Mesothelial cell of epicardium (in vitro differentiated cells): ENCODE measurements at places on chromosomes 2 and 18. TPM values are rescaled to one million over a fixed set of nuclear protein-coding genes. Genes with fewer than 3 reads are reported as not detected.
A peak's percentile ranks its signal among the peaks of the same experiment; 100 is the strongest.

Gene ST8SIA5
- 0.20 to 0.75 TPM (median 0.41 TPM) in 3 replicates for total RNA-seq

Gene CFAP221
- total RNA-seq: 3.5 to 4.6 TPM (median 4.5 TPM) in 3 replicates

Gene MAPK4
- total RNA-seq: 6.1 to 6.3 TPM (median 6.1 TPM) in 3 replicates

Gene IL36A
- total RNA-seq: not detected in 3 replicates

Gene CDH19
- total RNA-seq: not detected in 3 replicates

Gene PDE1A
- 1.2 to 1.9 TPM (median 1.6 TPM) in 3 replicates for total RNA-seq

Gene CHRND
- not detected in 3 replicates for total RNA-seq

Gene CABYR
- 13.1 to 14.8 TPM (median 13.7 TPM) in 3 replicates for total RNA-seq

Gene FEV
- 0.16 to 0.29 TPM (median 0.22 TPM) in 3 replicates for total RNA-seq

Gene PRKAG3
- total RNA-seq: 2.8 to 3.6 TPM (median 2.9 TPM) in 3 replicates

Gene KCNF1
- 0.72 to 0.93 TPM (median 0.83 TPM) in 3 replicates for total RNA-seq

Gene FBXO48
- total RNA-seq: 0.72 to 0.77 TPM (median 0.75 TPM) in 3 replicates

Gene EFR3B
- 14.4 to 16.7 TPM (median 15.4 TPM) in 3 replicates for total RNA-seq

Gene TSGA10
- total RNA-seq: 10.5 to 11.3 TPM (median 11.3 TPM) in 3 replicates

Gene DAW1
- not detected in 3 replicates for total RNA-seq

DNA sequence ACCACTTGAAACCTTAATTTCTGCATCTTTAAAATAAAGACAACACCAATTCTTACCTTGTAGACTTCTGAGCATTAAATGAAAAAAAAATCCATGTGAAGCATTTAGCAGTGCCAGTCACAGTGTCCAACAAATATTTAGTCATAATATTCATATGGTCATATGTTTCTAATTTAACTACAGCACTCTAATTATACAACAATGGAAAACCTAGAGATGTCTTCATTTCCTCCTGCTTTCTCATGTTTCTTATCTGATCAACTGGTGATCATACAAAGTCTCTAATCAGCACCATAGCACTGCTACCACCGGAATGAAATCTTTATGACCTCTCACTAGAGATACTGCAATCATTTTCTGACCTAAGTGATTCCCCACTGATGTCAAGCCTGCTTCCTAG, 10.2 kb upstream of the SCN3A start:
- no peak for DNase-seq

- no peak for DNase-seq
These were observed 1378.8 kb upstream of the DDX18 start for GRCh38 chr2:116435648-116436047.

DNA sequence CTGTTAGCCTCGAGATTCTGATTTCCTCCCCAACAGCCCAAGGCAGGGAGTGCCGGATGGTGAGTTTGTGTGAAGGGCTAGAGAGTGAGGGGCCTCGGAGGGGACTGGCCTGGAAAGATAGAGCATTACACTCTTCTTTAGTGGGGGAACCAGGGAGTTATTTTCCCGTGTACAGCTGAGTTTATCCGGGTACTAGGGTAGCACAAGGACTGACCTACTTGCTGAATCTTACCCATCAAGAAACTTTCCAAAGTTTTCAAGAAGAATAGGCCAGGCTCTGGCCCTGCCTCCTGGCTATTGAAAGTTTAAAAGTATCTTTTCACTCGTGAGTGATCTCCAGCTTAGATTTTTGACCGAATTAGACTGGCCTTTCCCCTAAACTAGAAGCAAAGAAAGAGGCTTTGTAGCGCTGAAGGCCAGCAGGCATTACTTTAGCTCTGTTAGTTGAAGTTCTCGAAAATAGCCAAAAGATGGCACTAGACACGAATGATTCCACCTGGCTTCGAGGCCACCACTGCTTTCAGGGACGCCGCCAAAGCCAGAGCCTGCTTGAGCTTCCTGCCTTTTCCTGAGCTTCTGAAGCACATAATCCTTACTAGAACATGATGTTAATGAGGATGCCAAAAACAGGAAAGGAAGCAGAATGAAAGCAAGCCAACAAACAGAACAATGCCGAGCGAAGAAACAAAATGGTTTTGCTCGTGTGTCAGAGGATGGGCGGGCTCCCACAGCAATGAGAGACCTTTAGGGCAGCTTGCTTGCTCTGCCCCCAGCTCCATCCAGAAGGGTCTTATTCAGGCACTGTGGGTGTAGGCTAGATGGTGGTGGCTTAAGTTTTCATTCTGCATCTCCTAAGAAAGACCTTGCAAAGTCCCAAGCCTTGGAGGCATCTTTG, 55.8 kb downstream of the TSN start:
- peak; percentile 34 for DNase-seq

GRCh38 chr2:143802242-143802641, 673.0 kb downstream of the ARHGAP15 start:
- DNase-seq: no peak

GRCh38 chr2:233234996-233235395, 16.5 kb upstream of the ATG16L1 start:
- DNase-seq: no peak

DNA sequence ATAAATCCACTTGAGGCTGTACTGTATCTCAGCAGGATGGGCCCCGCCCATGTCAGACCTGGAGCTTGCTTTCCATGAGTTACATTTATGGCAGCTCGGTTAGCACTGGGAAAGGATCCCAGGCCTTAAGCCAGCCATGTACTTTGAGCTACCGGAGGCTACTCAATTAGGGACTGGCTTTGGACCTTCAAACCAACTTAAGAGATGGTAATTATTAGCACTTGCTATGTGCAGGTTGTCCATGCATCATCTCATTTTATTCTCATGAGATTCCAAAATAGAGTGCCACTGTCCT, 64.4 kb downstream of the ACTR2 start:
- DNase-seq: no peak

- DNase-seq: no peak
These were observed 504.3 kb downstream of the DCC start for GRCh38 chr18:52844323-52844722.

GRCh38 chr2:30629866-30630265, 177.4 kb downstream of the CAPN13 start:
- no peak for DNase-seq

DNA sequence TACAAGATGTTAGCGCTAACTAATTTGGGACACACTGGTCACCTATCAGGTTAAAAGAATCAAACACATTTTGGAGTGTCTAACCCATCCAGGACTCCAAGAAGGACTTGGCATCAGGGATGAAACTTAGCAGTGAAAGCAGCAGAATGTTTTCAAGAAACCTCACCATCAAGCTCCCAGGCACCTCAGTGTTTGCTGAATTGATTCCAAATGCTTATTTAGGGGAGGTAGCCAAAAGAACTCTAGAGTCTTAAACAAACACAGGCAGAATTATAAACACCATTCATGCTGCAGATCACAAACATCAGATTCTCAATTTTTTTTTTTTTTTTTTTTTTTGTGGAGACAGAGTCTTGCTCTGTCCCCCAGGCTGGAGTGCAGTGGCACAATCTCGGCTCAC, 122.8 kb upstream of the UXS1 start:
- no peak for DNase-seq

DNA sequence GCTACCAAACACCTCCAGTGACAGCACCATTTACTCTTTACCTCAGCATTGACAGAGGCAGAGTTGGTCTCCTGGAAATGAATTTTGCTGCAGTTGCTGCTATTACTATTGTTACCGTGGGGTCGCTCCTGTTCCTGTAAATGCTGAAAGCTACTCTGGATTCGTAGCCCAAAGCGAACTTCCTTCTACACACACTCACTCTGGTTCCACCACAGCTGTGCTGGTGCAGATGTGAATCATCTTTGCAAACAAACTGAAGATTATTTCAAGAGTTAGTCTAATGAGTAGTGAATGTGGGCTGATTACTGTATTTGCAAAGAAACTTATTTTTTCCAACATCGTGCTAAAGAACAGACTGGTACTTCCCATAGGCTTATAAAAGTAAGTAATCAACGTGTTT, 304.0 kb downstream of the LPIN1 start:
- no peak for DNase-seq

GRCh38 chr2:42783511-42783910, 8.9 kb downstream of the HAAO start:
- DNase-seq: no peak

- DNase-seq: no peak
These were observed 253.1 kb upstream of the NXPH2 start for GRCh38 chr2:139033300-139033699.

DNA sequence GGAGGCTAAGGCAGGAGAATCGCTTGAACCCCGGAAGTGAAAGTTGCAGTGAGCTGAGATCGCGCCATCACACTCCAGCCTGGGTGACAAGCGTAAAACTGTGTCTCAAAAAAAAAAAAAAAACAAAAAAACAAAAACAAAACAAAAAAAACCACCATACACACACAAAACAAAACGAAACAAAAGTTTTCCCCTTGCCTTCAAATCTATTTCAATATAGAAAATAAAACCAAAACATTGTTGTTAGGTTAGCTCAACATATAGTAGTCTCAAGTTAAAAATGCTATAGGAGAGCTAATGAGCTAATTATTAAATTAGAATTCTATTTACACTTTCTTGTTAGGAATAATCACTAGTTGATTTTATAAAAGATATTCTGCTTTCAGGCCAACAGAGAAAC, 43.3 kb downstream of the FBXO11 start:
- no peak for DNase-seq

GRCh38 chr2:113892004-113892710, 2.3 kb downstream of the ACTR3 start:
- DNase-seq: no peak

DNA sequence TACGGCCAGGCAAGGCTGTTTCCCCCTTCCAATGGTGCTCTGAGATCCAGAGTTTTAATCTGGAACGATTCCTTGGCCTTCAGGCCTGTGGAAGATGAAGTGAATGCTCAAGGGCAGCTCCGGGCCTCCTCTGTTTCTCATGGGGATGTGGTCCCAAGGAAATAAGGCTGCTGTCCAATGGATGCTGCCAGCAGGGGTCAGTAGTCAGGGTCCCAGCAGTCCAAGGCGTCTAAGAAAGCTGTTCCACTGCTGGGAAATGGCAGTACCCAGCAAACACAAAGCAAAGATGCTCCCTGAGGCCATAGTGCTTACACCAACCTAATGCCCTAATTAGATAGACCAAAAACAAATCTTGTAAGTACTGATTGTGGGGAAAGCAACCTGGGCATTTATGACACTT, 12.5 kb downstream of the NMS start:
- no peak for DNase-seq

GRCh38 chr2:232434563-232435374, 21.2 kb upstream of the ALPI start:
- no peak for DNase-seq

DNA sequence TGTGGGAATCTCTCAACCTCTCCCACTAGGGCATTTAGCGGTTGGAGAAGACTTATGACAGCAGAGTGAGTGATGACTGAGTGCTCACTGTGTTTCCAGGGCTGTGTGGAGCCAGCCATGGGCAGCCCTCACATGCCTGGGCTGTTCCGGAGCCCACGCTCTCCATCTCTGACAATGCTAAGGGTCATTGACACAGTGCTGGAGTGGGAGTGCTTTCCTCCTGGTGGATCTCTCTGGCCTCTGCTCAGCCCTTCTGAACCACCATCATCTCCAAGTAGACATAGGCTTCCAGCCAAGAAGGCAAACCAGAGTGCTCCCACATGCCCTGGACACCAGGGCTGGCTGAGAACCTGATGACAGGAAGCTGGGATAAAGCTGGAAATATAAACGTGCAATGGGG, 33.1 kb upstream of the TWIST2 start:
- no peak for DNase-seq

- DNase-seq: no peak
These were observed 21.9 kb downstream of the PIGN start for GRCh38 chr18:62164855-62165487.

GRCh38 chr18:37937287-37937686, 371.7 kb upstream of the CELF4 start:
- no peak for DNase-seq

DNA sequence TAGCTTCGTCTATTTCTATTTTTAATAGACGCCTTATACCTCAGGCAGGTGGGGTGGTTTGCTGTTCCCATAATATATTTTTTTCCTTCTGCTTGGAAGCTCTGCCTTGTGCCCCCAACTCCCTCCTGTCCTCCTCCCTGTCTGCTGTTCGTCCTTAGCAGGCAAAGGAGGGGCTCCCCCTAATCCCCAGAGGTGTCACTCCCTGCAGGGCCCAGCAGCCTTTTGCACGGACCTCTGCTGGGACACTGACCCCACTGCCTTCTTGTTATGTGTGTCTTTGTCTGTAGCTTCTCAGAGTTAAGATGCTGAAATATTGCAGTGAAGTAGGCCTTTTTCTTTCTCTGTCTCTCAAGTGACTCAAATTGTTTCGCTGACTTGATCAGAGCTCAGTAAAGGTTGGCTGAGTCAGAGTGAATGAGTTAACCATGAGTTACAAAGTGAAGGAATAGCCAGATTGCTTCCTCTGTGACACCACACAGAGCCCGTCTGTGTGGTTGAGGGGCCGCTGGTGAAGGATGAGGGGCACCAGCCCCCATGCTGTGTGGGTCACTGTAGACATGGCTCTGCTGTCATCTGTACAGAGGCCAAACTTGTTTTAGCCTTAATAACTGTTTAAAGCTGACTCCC, 47.7 kb downstream of the PRKCE start:
- no peak for DNase-seq

DNA sequence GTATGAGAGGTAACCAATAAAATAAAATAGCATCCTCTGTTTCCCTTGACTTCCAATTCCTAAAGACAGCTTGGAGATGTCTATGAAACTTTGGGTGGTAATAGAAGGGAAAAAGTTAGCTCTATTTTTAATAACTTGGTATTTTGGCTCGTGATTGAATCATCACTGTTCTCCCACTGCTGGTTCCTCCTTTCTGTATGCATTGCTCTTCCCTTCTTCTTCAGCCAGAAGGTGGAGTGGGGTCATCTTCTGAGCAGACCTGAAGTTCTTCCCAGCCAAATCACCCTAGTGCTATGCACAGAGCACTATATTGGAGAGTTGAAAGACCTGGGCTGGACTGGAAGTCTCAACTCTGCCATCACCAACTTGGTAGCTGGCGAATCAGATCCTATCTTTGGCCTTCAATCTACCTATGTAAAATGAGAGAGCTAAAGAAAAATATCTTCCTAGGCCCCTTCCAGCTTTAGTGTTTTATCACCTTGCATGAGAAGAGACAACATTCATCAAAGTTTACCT, 54.1 kb downstream of the CPO start:
- DNase-seq: no peak

- no peak for DNase-seq
These were observed 671.9 kb upstream of the PKDCC start for GRCh38 chr2:41375901-41376300.

GRCh38 chr2:30147715-30148610, 1.2 kb downstream of the YPEL5 start:
- DNase-seq: peak; percentile 89

- no peak for DNase-seq
These were observed 49.5 kb upstream of the DTNA start for GRCh38 chr18:34660572-34660971.

DNA sequence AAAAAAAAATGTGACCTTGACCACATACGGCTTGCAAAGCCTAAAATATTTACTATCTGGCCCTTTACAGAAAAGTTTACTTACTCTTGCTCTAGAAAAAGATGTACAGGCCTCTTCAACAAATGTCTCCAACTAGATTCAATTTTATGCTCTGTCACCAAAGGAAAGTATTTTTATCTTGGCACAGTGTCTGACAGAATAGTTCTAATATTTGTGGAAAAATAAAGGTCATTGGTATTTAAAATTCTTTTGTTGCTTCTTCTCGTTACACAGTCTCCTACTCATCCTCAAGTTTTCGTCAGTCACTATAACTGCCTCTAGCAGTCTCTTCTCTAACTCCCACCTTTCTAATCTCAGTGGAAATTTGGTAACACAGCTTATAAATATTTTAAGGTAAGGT, 1.4 kb downstream of the RBKS start:
- DNase-seq: no peak

- DNase-seq: no peak
These were observed 91.5 kb downstream of the EIPR1 start for GRCh38 chr2:3285901-3286645.

GRCh38 chr18:7548721-7549120, 18.4 kb upstream of the PTPRM start:
- no peak for DNase-seq
